Mesenchymal stem cell (in vitro differentiated cells and primary cell): ENCODE measurements at places on chromosomes 5 and 9.

DNA sequence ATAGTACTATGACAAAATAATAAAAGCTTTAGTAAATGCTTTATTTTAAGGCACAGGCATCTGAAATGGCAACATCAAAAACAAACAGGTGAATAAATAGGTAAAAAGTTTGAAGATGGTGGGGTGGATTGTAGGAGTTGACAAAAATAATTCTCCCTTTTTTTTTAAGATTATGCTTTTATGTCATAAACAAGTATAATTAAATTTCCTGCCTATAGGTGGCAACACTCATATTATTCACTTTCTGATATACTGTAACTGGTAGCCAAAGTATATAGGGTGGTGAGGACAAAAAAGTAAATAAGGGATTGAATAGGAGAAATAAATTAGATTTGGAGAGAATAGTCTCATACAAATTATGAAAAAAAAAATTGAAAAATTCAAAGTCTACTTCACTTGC, 120.0 kb upstream of the ACOT12 start:
- DNase-seq, result no peak
- H3K36me3 ChIP-seq, result no peaks in the 10 kb centered on the region
- no peaks in the 10 kb centered on the region for H3K27me3 ChIP-seq

DNA sequence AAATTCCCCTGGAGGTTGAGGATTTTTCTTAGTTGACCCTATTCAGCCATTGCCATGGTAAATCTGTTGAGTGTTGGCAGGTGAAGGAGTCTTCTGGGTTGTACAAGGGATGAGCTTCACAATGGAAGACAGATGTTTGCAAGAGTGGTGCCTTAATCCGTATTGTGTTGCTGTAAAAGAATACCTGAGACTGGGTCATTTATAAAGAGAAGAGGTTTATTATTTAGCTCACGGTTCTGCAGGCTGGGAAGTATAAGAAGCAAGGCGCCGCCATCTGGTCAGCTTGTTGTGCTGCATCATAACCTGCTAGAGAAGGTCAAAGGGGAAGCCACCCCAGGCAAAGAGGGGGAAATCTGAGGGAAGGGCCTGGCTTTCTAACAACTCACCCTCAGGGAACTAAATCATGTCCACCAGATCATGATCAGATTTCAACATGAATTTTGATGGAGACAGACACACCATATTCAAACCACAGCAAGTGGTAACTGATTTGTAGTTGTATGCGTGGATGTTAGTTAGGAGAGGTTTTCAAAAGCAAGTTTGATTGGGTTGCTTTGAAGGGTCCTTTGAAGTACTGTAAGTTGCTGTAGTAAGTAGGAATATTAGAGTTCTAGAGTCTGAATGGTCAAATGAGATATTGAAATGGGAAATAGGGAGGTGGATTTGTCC, 2.5 kb downstream of the TNPO1 start:
- no peak overlapping the region for H3K27ac ChIP-seq
- no peak overlapping the region for H3K4me3 ChIP-seq
- H3K27me3 ChIP-seq, result no peaks in the 10 kb centered on the region

- no peaks in the 10 kb centered on the region for H3K27me3 ChIP-seq
- peaks cover 7% of the 10 kb centered on the region for H3K4me1 ChIP-seq
- no peak overlapping the region for H3K4me3 ChIP-seq
- no peaks in the 10 kb centered on the region for H3K36me3 ChIP-seq
- peak; percentile 74 for DNase-seq
- peak overlapping the region; percentile 62 for H3K27ac ChIP-seq
These were observed 130.8 kb downstream of the C9orf152 start for GRCh38 chr9:110076894-110077725.

DNA sequence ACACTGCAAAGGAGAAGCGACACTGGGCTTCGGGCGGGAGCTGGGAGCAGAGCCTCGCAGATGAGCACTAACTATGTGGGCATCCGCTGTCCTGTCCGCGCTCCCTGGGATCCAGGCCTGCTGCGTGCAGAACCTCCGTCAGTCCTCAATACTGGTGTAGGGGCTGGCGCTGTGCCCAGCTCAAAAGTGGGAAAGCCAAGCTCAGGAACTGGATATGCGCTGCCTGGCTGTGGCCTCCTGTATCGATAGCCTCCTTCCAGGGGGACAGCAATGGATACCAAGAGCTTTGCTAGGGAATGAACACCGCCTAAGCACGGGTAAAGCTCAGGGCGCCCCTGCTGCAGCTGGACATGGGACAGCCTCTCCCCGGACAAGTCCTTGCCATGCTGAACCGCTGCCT, 270.4 kb downstream of the NSG2 start:
- H3K27me3 ChIP-seq, result peaks cover 51% of the 10 kb centered on the region
- no peak for DNase-seq
- no peaks in the 10 kb centered on the region for H3K36me3 ChIP-seq
- H3K4me1 ChIP-seq, result peaks cover 10% of the 10 kb centered on the region

GRCh38 chr5:96692441-96692840, 30.3 kb downstream of the CAST start:
- DNase-seq, result peak; percentile 68
- H3K4me3 ChIP-seq, result no peak overlapping the region
- H3K4me1 ChIP-seq, result no peaks in the 10 kb centered on the region
- no peaks in the 10 kb centered on the region for H3K27me3 ChIP-seq
- H3K27ac ChIP-seq, result no peak overlapping the region
- H3K36me3 ChIP-seq, result peaks cover 2% of the 10 kb centered on the region

GRCh38 chr9:133959966-133960567, 32.1 kb downstream of the VAV2 start:
- H3K27ac ChIP-seq, result no peak overlapping the region
- peaks cover 14% of the 10 kb centered on the region for H3K36me3 ChIP-seq
- no peaks in the 10 kb centered on the region for H3K27me3 ChIP-seq
- peaks cover 57% of the 10 kb centered on the region for H3K4me1 ChIP-seq

DNA sequence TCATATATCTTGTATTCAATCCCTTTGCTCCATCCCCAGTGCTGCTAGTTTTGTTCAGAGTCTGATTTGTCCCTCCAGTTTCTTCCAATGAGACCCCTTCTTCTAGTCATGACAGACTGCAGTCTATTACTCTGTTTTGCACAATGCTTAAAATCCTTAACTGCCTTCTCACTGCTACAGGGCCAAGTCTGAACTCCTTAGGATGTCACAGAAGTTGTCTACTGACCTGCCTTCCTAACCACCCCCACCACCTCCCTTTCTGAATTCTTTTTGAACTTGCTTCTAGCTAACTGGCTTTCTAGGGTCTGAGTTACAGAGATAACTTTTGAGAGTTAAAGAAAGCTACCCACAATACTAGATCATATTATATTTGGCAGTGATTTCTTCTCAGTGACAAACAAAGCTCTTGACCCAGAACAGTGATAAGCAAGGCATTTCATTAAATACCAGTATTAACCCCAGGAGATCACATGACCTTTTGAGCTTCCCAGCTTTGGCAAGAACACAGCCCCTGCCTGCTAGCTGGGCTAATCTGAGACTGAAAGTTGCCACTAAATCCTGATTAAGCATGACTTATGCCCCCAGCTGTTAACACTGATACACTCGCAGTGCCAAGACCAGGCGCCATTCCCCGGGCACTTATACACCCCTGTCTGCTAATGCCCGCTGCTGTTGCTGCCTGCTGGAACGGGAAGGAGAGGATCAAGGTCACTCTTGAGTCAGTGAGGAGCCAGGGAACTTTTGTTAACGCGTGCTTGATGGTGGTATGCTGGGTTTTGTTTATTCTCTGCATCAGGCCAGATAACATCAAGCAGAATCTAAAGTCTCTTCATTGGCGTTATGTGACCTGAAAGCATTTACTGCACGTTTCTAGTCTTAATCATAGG, 36.4 kb upstream of the ADAMTSL1 start:
- H3K36me3 ChIP-seq, result no peaks in the 10 kb centered on the region
- peaks cover 9% of the 10 kb centered on the region for H3K4me1 ChIP-seq
- no peaks in the 10 kb centered on the region for H3K27me3 ChIP-seq
- no peak overlapping the region for H3K27ac ChIP-seq

- H3K4me3 ChIP-seq, result no peak overlapping the region
- H3K36me3 ChIP-seq, result no peaks in the 10 kb centered on the region
- H3K27me3 ChIP-seq, result no peaks in the 10 kb centered on the region
- H3K4me1 ChIP-seq, result no peaks in the 10 kb centered on the region
- no peak overlapping the region for H3K27ac ChIP-seq
These were observed 327.5 kb downstream of the FBXL17 start for GRCh38 chr5:108054349-108054748.

- H3K4me3 ChIP-seq, result no peak overlapping the region
- H3K4me1 ChIP-seq, result no peaks in the 10 kb centered on the region
- DNase-seq, result no peak
- no peak overlapping the region for H3K27ac ChIP-seq
- no peaks in the 10 kb centered on the region for H3K27me3 ChIP-seq
- no peaks in the 10 kb centered on the region for H3K36me3 ChIP-seq
These were observed 445.0 kb upstream of the SMC2 start for GRCh38 chr9:103649086-103649485.

- peak overlapping the region; percentile 81 for H3K27ac ChIP-seq
- no peak overlapping the region for H3K4me3 ChIP-seq
These were observed 74.7 kb upstream of the UNC5A start for GRCh38 chr5:176735383-176736265.

- H3K27me3 ChIP-seq, result peaks cover 39% of the 10 kb centered on the region
- no peak overlapping the region for H3K27ac ChIP-seq
- H3K36me3 ChIP-seq, result no peaks in the 10 kb centered on the region
- H3K4me1 ChIP-seq, result peaks cover 2% of the 10 kb centered on the region
- no peak for DNase-seq
These were observed 7.3 kb downstream of the FOXI1 start for GRCh38 chr5:170112876-170113521.

DNA sequence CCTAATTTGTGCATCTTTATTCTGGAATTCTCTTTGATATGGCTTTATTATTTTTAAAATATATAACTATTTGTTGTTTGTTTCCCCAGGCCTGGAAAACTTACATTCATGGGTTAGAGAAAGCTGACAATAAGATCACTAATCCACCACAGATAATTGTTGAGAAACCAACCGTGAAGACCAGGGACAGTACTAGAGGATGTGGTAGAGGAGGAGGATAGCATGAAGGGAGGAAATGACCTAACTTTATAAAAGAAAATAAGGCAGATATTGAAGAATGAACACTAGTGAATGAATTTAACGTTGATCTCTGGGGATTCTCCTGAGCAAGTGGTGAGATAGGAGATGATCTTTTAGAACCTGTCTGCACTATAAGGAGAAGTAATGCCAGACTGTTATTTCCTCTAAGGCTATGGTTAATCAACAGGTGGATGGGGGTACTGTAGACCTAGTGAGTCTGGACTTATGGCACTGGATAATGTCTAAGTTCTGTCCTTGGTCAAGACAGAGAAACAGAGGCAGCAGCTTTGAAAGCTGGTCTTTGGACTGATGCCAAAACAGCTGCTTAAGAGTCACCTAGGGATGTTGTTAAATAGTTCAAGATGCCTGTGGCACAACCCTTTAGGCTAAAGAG, 52.4 kb downstream of the NREP start:
- no peak overlapping the region for H3K27ac ChIP-seq
- no peak for DNase-seq
- peaks cover 3% of the 10 kb centered on the region for H3K4me1 ChIP-seq
- no peaks in the 10 kb centered on the region for H3K36me3 ChIP-seq
- H3K4me3 ChIP-seq, result no peak overlapping the region

GRCh38 chr5:159704160-159704559, 212.1 kb upstream of the ADRA1B start:
- DNase-seq, result no peak
- H3K36me3 ChIP-seq, result no peaks in the 10 kb centered on the region
- peaks cover 3% of the 10 kb centered on the region for H3K27me3 ChIP-seq
- H3K4me3 ChIP-seq, result no peak overlapping the region

GRCh38 chr9:135130207-135130976, 42.9 kb downstream of the OLFM1 start:
- H3K27ac ChIP-seq, result no peak overlapping the region
- H3K36me3 ChIP-seq, result no peaks in the 10 kb centered on the region
- H3K4me3 ChIP-seq, result no peak overlapping the region
- no peak for DNase-seq
- H3K27me3 ChIP-seq, result peaks cover 64% of the 10 kb centered on the region
- H3K4me1 ChIP-seq, result no peaks in the 10 kb centered on the region

- peak; percentile 80 for DNase-seq
- H3K36me3 ChIP-seq, result peaks cover 19% of the 10 kb centered on the region
- H3K27ac ChIP-seq, result peak overlapping the region; percentile 97
- H3K27me3 ChIP-seq, result no peaks in the 10 kb centered on the region
- H3K4me3 ChIP-seq, result peak overlapping the region; percentile 87
These were observed 4.1 kb upstream of the RGMB start for GRCh38 chr5:98769210-98769958.

DNA sequence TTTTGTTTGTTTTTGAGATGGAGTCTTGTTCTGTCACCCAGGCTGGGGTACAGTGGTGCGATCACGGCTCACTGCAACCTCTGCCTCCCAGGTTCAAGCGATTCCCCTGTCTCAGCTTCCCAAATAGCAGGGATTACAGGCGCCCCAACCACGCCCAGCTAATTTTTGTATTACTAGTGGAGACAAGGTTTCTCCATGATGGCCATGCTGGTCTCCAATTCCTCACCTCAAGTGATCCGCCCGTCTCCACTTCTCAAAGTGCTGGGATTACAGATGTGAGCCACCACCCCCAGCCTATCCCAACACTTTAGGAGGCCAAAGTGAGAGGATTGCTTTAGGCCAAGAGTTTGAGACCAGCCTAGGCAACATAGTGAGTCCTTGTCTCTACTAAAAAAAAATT, 19.3 kb downstream of the SPZ1 start:
- DNase-seq, result no peak
- H3K36me3 ChIP-seq, result no peaks in the 10 kb centered on the region
- no peaks in the 10 kb centered on the region for H3K4me1 ChIP-seq
- H3K27ac ChIP-seq, result no peak overlapping the region
- H3K4me3 ChIP-seq, result no peak overlapping the region

DNA sequence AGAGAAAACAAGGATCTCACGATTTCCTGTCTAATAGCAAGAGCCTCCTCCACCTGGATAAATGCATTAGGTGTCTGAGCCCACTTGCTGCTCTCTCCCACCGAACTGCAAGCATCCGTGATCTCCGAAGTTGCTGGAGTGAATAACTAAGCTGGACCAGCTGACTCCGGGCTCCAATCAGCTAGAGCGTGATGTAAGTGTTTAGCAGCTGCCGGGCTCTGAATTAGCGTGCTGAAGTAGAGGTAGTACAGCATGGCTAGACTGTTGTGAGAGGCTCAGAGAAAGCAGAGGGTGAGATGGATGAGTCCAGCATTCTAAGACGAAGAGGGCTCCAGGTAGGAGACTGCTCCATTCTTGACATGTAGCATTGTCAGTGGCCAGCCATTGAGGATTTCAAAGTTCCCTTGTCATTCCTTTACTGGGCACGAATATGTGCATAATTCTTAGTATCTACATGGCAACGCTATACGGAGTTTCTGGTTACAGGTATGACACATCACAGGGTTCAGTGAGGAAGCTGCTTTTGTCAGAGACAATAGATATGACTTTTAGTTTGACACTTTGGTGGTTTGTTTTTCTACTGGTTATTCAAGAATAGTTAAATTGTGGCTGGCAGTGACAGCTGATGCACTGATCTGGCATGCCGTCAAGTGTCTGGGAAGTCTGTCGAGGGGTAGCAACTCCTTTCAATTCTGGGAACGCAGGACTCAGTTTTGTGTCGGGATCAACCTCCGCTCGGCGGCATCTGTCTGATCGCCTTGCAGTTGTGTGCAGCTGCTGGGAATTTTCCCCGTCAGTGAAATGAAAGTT, 232.6 kb downstream of the MAST4 start:
- H3K4me3 ChIP-seq, result peak overlapping the region; percentile 86
- H3K4me1 ChIP-seq, result peaks cover 3% of the 10 kb centered on the region
- DNase-seq, result peak; percentile 83
- no peaks in the 10 kb centered on the region for H3K27me3 ChIP-seq
- peak overlapping the region; percentile 70 for H3K27ac ChIP-seq
- H3K36me3 ChIP-seq, result no peaks in the 10 kb centered on the region

- H3K27me3 ChIP-seq, result no peaks in the 10 kb centered on the region
- H3K4me1 ChIP-seq, result no peaks in the 10 kb centered on the region
- no peak overlapping the region for H3K4me3 ChIP-seq
- H3K36me3 ChIP-seq, result no peaks in the 10 kb centered on the region
- no peak overlapping the region for H3K27ac ChIP-seq
- no peak for DNase-seq
These were observed 237.2 kb upstream of the CDH6 start for GRCh38 chr5:30956251-30956650.
